Ammon's horn (tissue), 1 donor: ENCODE measurements at places on chromosomes 5 and 9.

- DNase-seq = no peak
Observed at GRCh38 chr5:56297851-56298250, 64.7 kb upstream of the ANKRD55 start.

DNA sequence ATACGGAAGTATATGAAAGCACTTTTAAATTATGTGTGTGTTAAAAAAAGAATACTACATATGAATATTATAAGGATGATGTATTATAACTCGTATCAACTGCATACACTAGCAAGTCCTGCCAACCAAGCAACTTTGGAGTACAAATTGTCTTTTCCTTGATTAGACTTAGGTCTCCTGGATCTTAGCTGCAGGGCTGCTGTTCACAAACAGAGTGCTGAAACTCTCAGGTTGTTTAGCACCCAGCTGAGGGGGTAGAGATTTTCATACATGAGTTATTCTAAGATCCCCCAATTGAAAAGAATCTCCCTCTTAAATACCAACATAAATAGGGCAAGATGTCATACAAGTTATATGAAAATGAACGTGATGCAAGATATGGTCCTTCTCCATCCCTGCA, 149.8 kb upstream of the TNC start:
- DNase-seq = no peak

- DNase-seq = no peak
Observed at GRCh38 chr9:99903393-99903792, 3.1 kb upstream of the STX17 start.

- DNase-seq = no peak
Observed at GRCh38 chr9:95081998-95082397, 235.5 kb downstream of the FANCC start.
